ENCODE measurements at places on chromosomes 12 and 14. TPM values are rescaled to one million over a fixed set of nuclear protein-coding genes. Genes with fewer than 3 reads are reported as not detected.

The APOF gene
- total RNA-seq = not detected

The PTCSC3 gene
- not detected for total RNA-seq

The KRT85 gene
- not detected for total RNA-seq

The HCAR1 gene
- not detected for total RNA-seq

The GZMH gene
- total RNA-seq = not detected

The TSPAN31 gene
- total RNA-seq = 50.7 TPM

The SYCP3 gene
- 0.21 TPM for total RNA-seq

The PMCH gene
- not detected for total RNA-seq

The HAL gene
- not detected for total RNA-seq

The ABHD12B gene
- not detected for total RNA-seq

The IFI27 gene
- 5.8 TPM for total RNA-seq

The SERPINA4 gene
- not detected for total RNA-seq

GRCh38 chr14:39005044-39005880 is 97.8 kb downstream of the SEC23A start:
- no peak for DNase-seq

GRCh38 chr12:99157946-99158345 is 489.6 kb upstream of the GARIN6 start:
- DNase-seq = peak; percentile 57

DNA sequence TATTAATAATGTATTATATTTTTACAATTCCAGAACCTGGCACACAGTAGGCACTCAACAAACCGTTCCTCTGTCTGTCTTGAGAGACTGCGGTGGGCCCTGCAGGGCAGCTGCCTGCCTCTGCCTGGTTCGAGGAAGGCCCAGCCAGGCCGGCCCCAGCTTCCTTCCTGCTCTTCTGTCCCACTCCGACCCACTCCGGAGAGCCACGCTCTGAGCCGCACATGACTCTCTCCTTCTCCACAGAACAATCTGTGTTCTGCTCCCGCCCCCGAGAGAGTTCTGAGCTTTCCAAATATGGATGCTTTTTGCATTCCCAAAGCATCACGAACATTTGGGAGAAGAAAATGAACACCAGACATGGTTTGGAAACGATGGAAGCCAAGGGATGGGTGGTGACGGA is 57.3 kb downstream of the TTC7B start:
- no peak for DNase-seq

DNA sequence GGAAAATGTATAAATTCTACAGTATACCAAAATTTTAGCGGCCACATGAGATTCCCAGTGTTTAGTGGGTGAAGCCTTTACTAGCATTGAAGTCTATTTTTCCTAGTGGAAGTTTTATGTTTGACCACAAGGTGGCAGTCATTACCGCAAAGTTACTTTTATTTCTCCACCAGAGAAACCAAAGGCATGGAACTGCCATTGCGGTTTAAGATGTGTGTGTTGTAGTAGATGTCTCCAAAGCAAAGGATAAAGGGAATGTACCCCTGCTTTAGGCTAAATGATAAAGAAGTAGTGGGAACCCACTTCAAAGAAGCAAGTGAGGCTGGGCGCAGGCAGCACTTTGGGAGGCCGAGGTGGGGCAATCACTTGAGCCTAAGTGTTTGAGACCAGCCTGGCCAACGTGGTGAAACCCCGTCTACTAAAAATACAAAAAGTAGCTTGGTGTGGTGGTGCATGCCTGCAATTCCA is 140.5 kb downstream of the PRKCH start:
- peak; percentile 85 for DNase-seq

GRCh38 chr12:47458279-47458678 is 247.6 kb downstream of the RPAP3 start:
- no peak for DNase-seq

- DNase-seq = no peak
Observed at GRCh38 chr12:123071099-123071800, 79.6 kb downstream of the PITPNM2 start.

DNA sequence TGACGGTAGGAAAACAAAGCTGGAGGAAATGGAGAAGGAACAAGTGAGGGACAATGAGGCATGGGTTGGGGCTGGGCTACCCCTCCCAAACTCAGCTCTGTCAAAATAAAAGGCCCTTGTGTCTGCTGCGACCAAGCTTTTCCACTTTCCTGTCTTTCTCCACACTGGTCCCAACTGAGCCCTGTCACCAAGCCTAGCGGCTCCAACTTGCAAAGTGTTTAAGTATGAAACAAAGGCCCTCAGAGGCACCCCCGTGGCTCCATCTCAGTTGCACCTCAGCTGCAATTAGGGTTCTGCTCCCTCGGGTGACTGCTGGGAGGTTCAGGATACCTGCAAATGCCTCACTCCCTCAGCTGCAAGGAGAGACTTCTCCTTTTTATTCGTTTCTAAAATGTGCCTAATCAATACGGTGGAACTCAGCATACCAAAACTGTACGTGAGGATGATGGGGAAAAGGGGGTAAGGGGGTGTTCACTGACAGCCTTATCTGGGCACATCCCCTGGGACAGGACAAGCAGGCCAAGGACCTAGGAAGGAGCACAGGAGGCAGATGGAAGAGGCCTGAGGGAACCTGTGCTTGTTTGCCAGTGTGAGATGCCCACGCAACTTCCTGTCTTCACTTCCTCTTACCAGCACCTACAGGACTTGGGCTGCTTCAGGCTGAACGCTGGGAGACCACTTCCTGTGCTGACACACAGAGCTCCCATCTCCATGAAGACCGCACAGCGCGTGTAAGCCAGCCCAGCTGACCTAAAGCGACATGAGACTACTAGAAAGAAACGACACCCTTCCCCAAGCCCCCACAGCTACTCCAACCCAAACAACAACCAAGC is 8.9 kb downstream of the VAMP1 start:
- DNase-seq = no peak

- DNase-seq = peak; percentile 62
Observed at GRCh38 chr12:2288001-2288400, 235.2 kb downstream of the CACNA1C start.

DNA sequence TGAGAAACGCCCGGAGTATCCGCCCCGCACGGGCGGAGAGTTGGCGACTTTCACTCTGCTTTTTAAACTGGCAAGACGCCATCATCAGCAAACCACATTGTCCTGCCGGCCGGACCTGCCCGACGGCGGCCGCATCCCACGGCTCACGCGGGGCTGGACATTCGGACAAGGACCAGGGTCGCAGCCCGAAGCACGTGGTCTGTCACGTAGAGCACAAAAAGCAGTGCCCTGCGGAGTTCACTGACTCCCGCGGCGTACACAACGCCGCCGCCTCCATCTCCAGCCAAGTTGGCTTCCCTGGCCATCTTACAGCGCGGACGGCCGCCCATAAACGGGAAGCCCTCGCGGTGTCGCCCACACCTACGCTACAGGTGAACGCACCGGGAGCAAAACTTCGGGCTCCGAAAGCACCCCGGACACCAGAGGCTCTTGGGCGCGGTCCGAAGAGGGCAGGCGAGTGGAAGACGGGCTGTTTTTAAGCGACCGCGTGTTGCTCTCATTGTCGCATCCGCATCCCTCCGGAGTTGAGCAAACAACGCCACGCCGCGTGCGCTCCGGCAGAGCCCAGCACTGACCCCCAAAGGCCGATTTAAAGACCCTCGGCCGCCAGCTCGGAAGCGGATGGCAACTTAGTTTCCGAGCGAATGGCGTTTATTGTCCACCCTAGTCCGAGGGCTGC is 966 bp downstream of the SINHCAF start:
- DNase-seq = peak; percentile 59

DNA sequence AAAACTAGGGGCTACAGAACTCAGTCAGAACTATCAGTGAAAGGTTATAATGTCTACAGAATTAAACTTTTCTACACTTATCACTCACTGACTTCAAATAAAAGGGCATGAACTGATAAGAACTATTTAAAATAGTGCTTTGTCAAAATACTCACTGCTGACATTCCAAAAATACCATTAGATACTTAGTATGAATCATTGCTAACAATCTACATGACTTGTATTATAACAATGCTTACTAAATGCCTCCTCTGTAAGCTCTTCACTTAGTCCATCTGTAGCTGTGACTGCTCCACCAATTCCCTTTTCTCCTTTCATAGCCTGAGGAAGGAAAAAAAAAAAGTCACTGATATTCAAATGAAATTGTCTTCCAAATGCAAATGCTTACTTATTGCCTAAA is 17.0 kb downstream of the NFYB start:
- DNase-seq = peak; percentile 28

DNA sequence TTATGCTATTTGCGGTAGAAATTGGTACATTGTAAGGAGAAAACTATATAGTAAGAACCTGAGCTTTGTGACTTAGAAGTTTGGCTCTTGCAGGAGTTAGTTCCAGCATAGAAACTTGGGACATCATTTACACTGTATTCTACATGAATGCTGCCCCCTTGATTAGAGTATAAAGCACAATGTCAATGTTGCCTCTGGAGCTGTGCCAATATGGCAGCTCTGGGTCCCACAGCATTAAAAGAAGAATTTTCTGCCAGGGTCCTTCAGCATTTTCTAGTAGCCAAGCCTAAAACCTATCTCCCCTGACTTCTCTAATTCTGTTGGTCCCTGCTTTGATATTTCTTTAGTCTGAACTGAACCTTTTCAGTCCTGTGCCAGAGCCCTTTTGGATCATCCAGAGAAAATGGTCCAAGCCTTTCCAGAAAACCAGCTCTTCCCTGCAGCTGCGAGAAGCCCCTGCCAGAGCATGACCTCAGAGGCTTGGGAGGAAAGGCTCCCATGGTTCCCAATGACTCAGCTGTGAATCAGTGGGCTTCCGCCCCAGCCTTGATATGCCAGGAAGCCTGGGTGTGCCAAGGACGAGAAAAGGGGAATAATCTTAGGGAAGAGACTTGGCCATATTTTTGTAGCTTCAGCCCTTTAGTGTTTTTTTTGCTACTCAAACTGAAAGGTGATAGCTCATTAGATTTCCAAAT is 43.2 kb downstream of the PLEKHG7 start:
- peak; percentile 97 for DNase-seq

- DNase-seq = no peak
Observed at GRCh38 chr14:61229981-61230380, 51.2 kb downstream of the TMEM30B start.

DNA sequence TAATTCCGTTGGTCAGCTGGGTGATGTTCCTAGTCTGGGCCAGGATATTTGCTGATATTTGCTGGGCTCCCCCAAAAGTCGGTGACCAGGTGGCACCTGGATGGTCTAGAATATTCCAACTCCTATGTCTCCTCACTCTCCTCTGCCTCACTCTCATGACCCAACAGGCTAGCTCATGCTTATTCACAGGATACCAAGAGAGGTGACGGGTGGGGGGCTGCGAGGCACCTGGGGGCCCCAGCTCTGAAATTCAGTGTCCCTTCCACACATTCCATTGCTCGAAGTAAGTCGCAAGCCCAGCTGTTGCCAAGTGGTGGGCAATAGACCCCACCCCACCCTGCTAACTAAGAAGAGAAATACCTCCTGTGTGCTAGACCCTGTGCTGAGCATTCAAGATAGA is 67.7 kb downstream of the C14orf132 start:
- DNase-seq = no peak

DNA sequence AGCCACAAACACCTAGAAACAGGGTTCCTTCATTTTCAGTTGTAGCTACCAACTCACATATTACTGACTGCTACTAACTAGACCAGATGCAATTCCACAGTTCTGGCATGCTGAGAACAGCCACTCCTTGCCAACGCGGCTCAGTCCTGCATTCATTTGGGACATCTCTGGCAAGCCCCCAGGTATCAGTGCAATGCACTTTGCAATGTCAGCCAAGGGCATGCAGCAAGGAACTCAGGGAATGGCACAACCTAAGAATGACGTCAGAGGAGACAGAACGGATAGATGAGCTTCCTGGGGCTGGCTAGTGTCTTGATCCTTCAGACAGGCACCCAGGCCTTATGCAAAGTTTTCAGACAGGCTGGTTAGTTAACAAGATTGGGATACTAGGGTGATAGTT is 29.6 kb downstream of the MAP3K9 start:
- DNase-seq = no peak

- peak; percentile 4 for DNase-seq
Observed at GRCh38 chr12:17148706-17149105, 542.7 kb upstream of the LMO3 start.

DNA sequence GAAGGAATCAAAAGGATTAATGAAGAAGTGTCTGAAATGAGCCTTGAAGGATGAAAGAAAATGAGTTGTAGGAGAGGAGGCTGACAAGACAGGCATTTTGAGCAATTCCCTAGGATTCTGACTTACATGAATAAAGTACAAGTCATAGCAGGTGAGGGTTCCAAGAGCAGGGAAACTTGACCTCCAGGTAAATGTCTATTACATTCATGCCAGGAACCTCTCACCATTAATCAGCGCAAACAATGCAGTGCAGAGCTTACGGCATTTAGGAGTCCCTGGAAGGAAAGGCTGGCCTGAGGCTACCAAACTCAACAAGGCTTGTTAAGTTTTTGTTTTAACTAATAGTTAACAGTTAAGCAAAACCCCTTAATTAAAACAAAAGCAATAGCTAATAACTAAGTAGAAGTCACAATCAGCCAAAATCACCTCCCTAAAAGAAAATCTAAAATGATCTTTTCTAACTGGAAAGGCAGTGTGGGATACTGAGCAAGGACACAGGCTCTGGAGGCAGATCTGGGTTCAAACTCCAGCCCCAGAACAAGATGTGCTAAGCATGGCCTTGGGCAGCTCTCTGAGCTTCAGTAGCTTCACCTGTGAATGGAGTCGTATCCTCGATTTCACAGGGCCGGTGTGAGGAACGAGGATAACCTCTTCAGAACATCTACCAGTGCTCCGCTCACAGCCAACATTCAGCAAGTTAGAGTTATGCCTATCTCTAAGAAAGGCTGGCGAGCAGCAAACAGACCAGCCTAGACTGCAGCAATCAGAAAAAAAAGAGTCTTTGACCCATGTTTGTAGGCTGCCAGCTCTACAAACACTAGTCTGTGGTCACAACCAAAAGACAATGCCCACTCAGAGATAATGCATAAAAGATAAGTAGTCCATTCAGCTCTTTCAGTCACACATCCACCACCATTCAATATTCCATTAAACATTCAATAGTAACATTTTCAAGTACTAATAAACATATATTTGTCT is 16.9 kb downstream of the PPTC7 start:
- DNase-seq = no peak

- DNase-seq = peak; percentile 34
Observed at GRCh38 chr14:104827177-104828055, 26.5 kb downstream of the ZBTB42 start.

GRCh38 chr12:77946541-77947061 is 115.9 kb downstream of the NAV3 start:
- DNase-seq = peak; percentile 31

Measured in myocyte (in vitro differentiated cells).